Gastrocnemius medialis (tissue), 4 donors: ENCODE measurements at places on chromosomes 3 and 15. TPM values are rescaled to one million over a fixed set of nuclear protein-coding genes. Genes with fewer than 3 reads are reported as not detected.

DNA sequence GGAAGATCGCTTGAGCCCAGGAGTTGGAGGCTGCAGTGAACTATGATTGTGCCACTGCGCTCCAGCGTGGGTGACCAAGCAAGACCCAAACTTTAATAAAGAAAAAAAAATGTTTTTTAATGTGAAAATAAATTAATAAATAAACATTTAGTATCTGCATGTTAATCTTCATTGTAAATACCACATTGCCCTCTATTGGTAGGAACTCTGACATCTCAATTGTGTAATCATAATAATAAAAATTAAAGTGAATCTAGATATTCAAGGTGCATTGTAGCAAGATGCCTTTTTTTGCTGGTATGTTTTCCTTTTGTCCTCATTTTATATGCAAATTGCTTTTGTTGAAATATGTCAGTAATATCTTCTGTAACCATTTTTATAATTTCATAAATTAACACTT lies 95.0 kb upstream of the LIMD1 start:
- H3K27me3 ChIP-seq: no peaks in the 10 kb centered on the region
- no peak overlapping the region for H3K4me3 ChIP-seq
- H3K4me1 ChIP-seq: peaks cover 31% of the 10 kb centered on the region
- peaks cover 15% of the 10 kb centered on the region for H3K36me3 ChIP-seq
- no peak overlapping the region for H3K27ac ChIP-seq

- peak overlapping the region; percentile 69 for H3K4me3 ChIP-seq
- no peaks in the 10 kb centered on the region for H3K27me3 ChIP-seq
- H3K36me3 ChIP-seq: no peaks in the 10 kb centered on the region
- peak overlapping the region; percentile 74 for H3K27ac ChIP-seq
- peaks cover 37% of the 10 kb centered on the region for H3K4me1 ChIP-seq
- DNase-seq: no peak
These were observed 1.4 kb downstream of the LYSMD2 start for GRCh38 chr15:51736069-51736468.

- no peaks in the 10 kb centered on the region for H3K36me3 ChIP-seq
- H3K4me1 ChIP-seq: peaks cover 50% of the 10 kb centered on the region
- peak overlapping the region; percentile 95 for H3K4me3 ChIP-seq
- DNase-seq: peak; percentile 80
These were observed 621 bp downstream of the ANXA2 start for GRCh38 chr15:60396958-60397771.

The FOXL2NB gene
- not detected for total RNA-seq
